Activated CD4-positive, alpha-beta T cell treated with anti-CD3 and anti-CD28 coated beads, Interleukin-2, amount 10 ng/mL, durations not matched to agents 7 days and 5 days (primary cell): ENCODE measurements at places on chromosomes 12 and 14. TPM values are rescaled to one million over a fixed set of nuclear protein-coding genes. Genes with fewer than 3 reads are reported as not detected.

- no peak overlapping the region for H3K27ac ChIP-seq
- no peaks in the 10 kb centered on the region for H3K27me3 ChIP-seq
- H3K36me3 ChIP-seq = no peaks in the 10 kb centered on the region
- no peak overlapping the region for H3K4me3 ChIP-seq
Observed at GRCh38 chr14:43674273-43674672, 832.8 kb downstream of the FSCB start.

DNA sequence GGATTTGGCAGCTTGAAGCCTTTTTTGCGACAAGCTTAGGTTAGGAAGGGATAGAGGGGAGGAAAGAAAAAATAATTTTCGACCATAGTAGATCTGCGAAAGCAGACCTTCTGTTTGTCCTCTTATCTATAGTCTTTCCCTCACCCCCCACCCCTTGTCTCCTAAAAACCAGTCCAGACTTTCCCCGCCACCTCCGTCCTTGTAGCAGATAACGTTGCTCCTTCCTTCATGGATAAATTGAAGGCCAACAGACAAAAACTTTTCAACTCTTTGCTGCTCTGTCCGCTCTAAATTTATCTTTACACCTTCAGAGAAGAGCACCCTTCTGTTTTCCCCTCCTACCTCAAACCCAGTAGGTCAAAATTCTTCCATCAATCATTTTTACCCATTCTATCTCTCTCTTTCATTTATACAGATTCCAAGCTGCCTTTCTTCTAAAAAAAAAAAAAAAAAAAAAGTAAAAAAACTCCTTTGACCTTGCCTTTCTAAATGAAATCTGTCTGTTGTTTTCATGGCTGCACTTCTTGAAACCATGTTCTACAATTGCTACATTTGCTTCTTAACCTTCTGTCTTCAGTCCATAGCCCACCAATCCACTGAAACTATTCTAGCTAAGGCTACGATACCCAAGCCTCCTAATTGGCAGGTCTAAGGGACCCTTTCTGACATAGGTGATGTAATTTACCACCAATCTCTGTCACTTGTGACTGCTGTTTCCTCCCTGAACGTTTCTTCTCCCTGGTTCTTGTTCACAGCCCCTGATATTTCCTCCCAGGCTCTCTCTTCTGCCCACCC lies 11.1 kb upstream of the NEMF start:
- no peaks in the 10 kb centered on the region for H3K36me3 ChIP-seq
- H3K27me3 ChIP-seq = no peaks in the 10 kb centered on the region
- H3K27ac ChIP-seq = no peak overlapping the region
- no peak overlapping the region for H3K4me3 ChIP-seq
- DNase-seq = peak; percentile 41
- H3K4me1 ChIP-seq = peaks cover 25% of the 10 kb centered on the region

The SPTB gene
- not detected for total RNA-seq

DNA sequence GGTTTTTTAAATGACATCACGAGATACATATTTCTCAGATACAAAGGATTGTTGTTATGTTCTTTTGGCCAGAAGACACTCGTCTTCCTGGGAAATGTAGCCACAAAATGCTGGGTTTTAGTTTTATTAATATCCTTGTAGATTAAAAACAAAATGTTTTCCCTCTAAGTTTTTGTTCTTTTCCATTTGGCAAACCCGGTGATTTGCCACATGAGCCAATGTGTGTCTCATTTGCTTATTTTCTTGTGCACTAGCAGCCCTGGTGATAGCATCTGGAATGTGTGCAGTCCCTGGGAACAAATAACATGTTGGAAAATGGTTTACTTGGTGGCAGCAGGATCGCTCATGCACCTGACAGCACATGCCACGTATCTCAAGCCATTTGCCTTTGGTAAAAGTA lies 61.0 kb downstream of the HMGA2 start:
- no peak overlapping the region for H3K27ac ChIP-seq
- H3K27me3 ChIP-seq = peaks cover 35% of the 10 kb centered on the region
- H3K4me3 ChIP-seq = no peak overlapping the region
- H3K36me3 ChIP-seq = no peaks in the 10 kb centered on the region

GRCh38 chr14:100446572-100446971 lies 123.4 kb downstream of the SLC25A47 start:
- peaks cover 17% of the 10 kb centered on the region for H3K4me1 ChIP-seq
- no peak for DNase-seq
- H3K27ac ChIP-seq = no peak overlapping the region
- no peaks in the 10 kb centered on the region for H3K27me3 ChIP-seq

The REC8 gene
- 52.8 TPM for total RNA-seq
